Stomach (tissue), 19 donors: ENCODE measurements at places on chromosomes 16 and 17. TPM values are rescaled to one million over a fixed set of nuclear protein-coding genes. Genes with fewer than 3 reads are reported as not detected.

Gene ANKRD13B
- total RNA-seq, result not detected

Gene OSGIN1
- 24.5 TPM for total RNA-seq

Gene SP6
- total RNA-seq, result not detected

DNA sequence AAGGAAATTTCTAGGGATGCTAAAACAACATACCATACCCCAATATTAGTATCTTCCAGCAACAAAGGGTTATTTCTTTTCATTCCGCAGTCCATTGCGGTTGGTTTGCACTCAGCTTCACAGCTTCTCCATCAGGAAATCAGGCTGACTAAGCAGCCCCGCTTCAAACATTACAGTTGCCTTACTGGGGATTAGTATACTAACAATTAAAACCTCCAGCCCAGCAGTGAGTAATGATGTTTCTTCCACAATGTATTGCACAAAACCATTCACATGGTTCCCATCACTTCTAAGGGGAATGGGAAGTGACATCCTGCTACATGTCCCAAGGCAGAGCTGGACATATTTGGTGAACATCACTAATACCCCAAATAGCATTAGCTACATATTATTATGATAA, 1384.9 kb downstream of the CDH8 start:
- DNase-seq, result no peak

GRCh38 chr16:75099738-75100602, 16.6 kb downstream of the LDHD start:
- no peak for DNase-seq

- peak; percentile 76 for DNase-seq
These were observed 5.2 kb downstream of the ITGA3 start for GRCh38 chr17:50060951-50061712.

DNA sequence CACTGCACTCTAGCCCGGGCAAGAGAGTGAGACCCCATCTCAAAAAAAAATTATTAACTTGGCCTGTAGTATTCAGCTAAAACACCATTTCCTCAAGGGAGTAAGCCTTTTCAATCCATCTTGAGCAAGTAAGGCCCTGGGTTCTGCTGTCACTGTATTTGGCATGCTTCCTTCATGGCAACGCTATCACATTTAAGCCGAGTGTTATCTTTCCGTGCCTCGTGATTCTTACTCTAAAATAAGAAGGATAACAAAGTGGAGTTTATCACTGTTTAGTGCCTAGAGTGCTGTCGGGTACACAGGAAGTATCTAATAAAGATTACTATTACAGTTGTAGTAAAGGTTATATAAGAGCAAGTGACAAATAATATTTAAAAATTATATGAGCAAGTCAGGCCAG, 8.8 kb downstream of the VPS53 start:
- DNase-seq, result peak; percentile 47

DNA sequence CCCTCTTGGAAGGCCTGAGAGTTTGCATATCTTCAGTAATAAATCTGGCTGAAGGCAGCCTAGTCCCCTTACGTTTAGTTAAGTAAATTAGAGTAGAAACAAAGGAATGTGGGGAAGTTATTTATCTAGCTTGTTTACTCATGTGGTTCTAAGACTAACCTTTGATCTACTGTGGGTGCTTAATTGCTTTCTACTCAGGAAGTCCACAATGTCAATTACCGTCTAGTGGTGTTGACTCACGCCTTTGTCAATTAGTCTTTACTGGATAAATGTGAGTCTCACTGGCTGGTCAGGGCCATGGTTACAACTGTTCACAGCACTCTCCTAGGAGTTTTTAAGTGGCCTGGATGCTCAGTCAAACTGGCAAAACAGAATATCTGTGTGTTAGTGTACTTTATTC, 2338.4 kb downstream of the TP53TG3F start:
- DNase-seq, result no peak
